ENCODE measurements at places on chromosomes 7 and 10. TPM values are rescaled to one million over a fixed set of nuclear protein-coding genes. Genes with fewer than 3 reads are reported as not detected.

DNA sequence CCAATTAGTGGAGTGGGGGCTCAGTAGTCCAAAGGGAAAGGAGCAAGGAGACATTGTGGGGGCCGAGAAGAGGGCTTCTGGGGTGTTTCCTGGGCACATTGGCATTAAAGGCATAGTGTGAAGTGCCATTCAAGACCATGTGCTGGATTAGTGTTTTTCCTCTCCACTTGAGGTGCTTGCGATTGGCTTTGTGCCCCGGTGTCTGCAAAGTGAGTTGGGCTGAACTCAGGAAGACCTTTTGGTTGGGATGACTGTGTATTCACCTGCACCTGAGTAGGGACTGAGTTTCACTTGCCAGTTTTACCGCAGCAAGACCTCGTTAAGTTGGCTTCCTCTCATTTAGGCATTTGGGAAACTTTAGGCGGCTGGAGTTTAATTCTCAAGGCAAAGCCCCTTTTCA, 73.0 kb downstream of the TCF7L2 start:
- no peak for DNase-seq

GRCh38 chr7:44285561-44285960, 39.8 kb downstream of the CAMK2B start:
- DNase-seq = no peak

- DNase-seq = no peak
Measured at GRCh38 chr10:112536663-112537062, 89.6 kb downstream of the VTI1A start.

DNA sequence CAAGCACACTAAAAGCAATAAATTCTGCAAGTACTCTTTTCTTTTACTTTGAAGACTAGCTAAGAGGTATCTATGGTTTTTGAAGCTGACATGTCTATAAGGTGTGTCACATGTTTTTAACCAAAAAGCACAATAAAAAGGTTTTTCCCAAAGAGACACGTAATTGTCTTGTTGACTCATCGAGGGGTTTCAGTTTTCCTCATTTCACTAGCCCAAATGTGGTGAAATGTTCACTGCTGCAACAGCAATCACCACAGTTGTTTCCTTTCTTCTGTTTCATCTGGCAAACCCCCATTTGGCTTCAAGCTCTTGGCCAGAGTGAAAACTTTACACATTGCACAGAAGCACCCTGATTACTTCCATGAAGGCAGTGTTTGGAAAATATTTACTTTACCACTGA, 3.8 kb upstream of the HOXA4 start:
- no peak for DNase-seq

- no peak for DNase-seq
Measured at GRCh38 chr10:114261076-114261475, 22.0 kb downstream of the VWA2 start.

GRCh38 chr7:18315241-18315640, 180.3 kb upstream of the HDAC9 start:
- no peak for DNase-seq

- DNase-seq = no peak
Measured at GRCh38 chr10:87603196-87603595, 56.5 kb upstream of the PAPSS2 start.

- no peak for DNase-seq
Measured at GRCh38 chr10:2790396-2791188, 276.8 kb upstream of the PFKP start.

- no peak for DNase-seq
Measured at GRCh38 chr7:13949939-13950338, 39.5 kb downstream of the ETV1 start.

DNA sequence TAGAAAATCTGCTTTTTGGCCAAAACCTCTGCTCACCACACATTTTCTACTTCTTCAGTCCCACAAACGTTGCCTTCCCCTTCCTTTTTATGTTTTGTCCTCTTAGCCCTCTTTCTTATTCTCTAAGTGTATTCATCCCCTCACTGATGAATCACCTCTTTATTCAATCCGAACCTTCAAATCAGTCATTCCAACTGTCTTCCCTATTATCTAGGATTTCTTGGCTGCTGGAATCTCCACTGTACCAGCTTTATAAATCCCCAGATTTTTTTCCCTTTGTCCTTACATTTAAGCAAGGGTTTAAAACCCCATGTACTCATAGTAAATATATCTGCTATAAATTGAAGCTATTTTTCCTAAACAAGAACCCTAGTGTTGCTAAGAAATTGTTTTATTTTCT, 176.9 kb downstream of the SEMA3A start:
- no peak for DNase-seq

DNA sequence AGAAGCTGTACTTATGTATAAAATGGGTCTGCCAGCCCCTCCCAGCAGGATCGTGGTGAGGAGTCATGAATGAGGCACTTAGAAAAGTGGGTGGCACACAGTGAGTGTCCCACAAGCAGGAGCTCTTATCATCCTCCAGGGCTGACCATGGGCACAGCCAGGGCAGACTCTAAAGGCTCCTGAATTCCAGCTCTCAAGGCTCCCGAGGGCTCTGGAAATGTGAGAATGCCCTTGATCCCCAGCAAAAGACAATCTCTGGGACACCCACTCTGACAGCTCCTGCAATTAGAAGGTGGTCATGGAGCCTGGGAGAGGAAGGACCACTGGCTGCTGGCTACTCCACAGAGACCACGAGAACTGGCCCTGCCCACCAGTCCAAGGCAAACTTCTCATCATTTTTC, 1.6 kb downstream of the VSTM4 start:
- no peak for DNase-seq

The TM9SF3 gene
- total RNA-seq = 82.8 TPM

The COL28A1 gene
- 0.35 TPM for total RNA-seq

The SH3PXD2A gene
- total RNA-seq = 15.4 TPM

The PON3 gene
- total RNA-seq = not detected

The C10orf105 gene
- 0.52 TPM for total RNA-seq

The TWIST1 gene
- total RNA-seq = 0.39 TPM

Data from CD4-positive, CD25-positive, alpha-beta regulatory T cell (primary cell).